ENCODE measurements at places on chromosomes 12 and 14.

DNA sequence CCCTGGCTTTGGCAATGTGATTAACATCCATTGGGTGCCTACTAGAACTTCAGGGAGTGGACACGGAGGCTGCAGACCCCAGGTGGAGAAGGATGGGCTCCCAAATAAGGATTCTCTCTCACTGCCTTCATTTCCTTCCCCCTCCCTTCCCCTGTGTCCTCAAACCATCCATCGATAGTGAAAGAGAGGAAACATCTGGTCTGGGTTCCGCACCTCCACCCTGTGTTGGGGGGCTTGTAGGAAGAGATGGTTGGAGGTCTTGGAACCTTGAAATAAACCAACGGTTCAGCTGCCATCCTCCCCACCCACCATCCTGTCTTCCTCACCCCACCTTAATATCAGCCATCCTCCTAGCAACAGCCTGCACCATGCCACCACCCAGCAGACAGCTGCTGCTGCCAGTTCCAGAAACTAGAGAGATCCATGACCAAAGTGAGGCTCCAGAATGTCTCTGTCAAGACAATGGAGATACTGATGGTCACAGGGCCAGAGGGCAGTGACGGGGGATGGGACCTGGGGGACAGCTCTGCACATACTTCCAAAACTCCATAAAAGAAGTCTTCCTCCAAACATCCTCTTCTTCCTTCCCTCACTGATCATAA, 153.1 kb upstream of the CCND2 start:
- DNase-seq: no peak

GRCh38 chr12:126998747-126999285, 1268.2 kb upstream of the TMEM132C start:
- no peak for DNase-seq

DNA sequence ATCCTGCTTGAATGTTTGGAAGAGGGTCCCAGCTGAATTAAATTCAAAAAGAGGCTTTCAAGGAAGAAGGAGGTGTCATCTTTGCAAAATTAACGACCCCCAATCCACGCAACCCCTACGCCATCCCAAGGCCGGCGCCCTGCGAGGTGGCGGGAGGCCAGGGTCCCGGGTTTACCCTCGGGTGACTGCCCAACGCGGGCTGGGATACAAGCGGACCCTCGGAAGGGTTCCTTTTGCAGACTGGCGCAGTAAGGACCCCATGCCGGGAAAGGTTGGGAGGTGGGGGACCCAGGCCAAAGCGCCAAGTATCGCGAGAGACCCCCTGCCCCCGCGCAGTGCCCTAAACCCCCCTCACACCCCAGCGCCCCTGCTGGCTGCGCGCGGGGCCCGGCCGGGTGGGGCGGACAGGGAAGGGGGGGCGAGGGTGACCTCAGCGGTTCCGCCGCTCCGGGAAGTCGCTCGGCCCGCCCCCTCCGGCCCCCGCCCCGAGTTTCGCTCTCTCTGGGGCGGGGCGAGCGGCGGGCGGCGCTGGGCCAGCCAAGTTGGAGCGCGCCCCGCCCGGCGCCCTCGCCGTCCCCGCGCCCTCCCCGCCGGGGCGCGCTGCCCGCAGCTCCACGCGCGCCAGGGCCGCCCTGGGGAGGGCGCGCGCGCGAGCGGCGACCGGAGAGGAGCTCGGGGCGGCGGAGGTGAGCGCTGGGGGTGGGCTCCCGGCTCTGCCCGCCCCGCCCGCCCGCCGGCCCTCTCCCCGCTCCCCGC, 708 bp upstream of the ZBTB42 start:
- DNase-seq: no peak

GRCh38 chr12:93868771-93869170, 191.6 kb downstream of the CRADD start:
- DNase-seq: no peak

DNA sequence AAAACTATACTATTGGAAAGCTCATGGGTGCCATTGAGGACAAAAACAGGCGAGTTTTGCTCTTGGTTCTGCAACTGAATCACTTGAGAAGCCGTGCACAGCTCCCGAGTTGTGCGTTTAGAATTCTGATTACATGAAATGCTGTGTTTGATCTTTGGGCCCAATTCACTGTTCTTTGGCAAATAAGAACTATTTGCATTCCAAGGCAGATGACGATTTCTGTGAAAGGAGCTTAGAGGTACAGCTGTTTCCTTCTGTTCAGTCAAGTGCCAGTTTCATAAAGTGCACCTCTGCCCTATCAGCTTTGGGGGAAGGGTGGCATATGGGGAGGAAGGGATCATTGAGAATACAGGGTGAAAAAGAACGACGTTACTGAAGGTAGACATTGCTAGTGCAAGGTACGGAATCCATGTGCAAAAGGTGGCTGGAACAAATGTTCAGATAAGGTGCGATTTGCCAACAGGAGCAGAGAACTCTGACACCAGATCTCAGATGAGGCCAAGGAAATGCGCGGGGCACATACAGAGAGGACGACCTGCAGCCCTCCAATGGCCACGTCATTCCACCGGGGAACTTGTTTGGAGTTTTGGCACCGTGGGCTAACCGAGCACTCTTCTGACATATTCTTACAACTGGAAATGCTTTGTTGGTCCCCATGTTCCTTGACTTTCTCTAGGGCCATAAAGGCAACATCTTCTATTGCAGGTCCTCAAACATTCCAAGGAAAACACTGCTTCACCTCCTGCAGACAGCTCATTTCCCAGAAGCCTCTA, 30.1 kb downstream of the TCHP start:
- DNase-seq: no peak

- DNase-seq: no peak
Measured at GRCh38 chr12:61991661-61992060, 268.5 kb upstream of the USP15 start.

- no peak for DNase-seq
Measured at GRCh38 chr12:22437031-22437806, 102.7 kb upstream of the ST8SIA1 start.

DNA sequence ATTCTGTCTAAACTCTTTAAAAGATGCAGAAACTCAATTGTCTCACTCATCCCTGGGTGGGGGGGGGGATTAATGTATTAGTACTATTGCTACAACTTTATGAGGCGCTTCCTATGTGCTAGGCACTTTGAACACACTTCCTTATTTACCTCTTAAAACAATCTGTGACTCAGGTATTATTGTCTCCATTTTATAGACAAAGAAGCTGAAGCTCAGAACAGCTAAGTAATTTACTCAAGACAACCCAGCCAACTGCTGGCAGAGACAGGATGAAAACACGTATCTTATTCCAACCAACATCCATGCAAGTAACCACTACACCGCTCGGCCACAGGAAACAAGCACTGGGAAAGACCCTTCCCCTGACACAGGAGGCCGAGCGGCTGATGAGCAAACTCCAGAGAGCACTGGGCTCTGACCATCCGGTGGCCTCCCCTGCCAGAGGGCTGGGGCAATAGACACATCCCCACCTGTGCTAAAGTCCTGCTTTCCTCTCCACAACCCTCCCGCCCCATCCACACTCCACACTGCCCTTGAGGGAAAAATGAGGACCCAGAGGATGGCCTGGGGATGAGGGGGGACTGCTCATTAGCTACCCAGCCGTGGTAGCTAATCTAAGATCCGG, 244.2 kb downstream of the DPF3 start:
- no peak for DNase-seq

DNA sequence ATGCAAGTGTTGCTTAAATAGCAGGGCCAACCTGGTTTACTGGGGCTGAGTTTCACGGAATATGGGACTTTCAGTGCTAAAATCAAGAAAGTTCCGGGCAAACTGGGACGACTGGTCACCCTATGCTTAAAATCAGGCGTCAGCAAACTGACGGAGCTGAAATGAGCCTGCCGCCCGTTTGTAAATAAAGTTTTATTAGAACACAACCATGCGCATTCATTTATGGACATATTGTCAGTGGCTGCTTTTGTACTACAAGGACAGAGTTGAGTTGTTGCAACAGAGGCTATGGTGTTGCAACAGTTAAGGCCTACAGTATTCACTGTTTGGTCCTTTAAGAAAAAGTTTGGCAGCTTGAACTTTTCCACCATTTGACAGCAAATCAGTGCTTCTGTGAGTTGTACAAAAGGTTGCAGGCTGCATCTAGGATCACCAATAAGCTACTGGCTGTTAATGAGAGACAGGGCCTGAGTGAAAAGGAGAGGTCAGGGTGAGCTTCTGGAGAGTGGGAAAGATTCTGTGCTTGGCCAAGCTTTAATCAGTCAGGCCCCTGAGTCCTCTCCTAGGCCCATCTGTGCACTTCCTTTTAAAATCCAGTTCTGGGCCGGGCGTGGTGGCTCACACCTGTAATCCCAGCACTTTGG, 13.3 kb downstream of the SELPLG start:
- DNase-seq: no peak

- no peak for DNase-seq
Measured at GRCh38 chr14:73887694-73888459, 1.2 kb downstream of the ZNF410 start.

DNA sequence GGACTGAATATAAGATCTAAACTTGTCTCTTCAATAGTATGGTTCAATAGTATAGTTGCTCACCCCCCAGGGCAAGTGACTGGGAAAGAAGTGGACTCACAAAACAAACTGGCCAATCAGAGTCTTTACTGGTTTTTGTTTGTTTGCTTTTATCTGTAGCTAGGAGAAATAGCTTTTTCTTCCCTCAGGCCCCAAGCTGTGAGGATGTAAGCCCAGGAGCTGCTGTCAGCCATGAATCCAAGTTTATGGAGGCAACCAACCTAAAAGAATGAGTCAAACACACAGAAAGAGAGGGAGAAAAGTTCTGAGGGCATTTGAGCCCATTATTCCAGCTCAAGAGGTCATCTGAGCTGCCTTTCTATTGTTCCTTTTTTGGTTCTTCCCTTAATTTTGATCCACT, 375.3 kb downstream of the BCAT1 start:
- DNase-seq: no peak

- peak; percentile 90 for DNase-seq
Measured at GRCh38 chr12:107645630-107646333, 39.8 kb upstream of the PWP1 start.

GRCh38 chr14:68783408-68784225, 9.2 kb downstream of the ZFP36L1 start:
- no peak for DNase-seq

DNA sequence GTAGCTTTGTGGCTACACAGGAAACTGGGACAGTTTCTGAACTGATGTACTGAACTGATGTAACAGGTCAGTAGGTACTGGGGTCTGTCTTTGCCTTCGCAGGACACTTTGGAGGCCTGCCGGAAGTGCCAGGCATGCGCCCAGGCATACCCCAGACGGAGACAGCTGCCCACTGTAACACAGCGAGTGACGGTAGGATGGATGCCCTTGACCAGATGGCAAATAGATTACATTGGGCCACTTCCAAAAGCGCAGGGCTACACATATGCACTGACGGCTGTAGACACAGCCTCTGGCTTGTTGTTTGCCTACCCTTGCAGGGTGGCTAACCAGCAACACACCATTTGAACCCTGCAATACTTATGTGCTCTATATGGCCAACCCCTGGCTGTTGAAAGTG, 94.1 kb upstream of the TMPO start:
- DNase-seq: peak; percentile 50

- no peak for DNase-seq
Measured at GRCh38 chr14:86414146-86414545, 884.2 kb downstream of the FLRT2 start.

DNA sequence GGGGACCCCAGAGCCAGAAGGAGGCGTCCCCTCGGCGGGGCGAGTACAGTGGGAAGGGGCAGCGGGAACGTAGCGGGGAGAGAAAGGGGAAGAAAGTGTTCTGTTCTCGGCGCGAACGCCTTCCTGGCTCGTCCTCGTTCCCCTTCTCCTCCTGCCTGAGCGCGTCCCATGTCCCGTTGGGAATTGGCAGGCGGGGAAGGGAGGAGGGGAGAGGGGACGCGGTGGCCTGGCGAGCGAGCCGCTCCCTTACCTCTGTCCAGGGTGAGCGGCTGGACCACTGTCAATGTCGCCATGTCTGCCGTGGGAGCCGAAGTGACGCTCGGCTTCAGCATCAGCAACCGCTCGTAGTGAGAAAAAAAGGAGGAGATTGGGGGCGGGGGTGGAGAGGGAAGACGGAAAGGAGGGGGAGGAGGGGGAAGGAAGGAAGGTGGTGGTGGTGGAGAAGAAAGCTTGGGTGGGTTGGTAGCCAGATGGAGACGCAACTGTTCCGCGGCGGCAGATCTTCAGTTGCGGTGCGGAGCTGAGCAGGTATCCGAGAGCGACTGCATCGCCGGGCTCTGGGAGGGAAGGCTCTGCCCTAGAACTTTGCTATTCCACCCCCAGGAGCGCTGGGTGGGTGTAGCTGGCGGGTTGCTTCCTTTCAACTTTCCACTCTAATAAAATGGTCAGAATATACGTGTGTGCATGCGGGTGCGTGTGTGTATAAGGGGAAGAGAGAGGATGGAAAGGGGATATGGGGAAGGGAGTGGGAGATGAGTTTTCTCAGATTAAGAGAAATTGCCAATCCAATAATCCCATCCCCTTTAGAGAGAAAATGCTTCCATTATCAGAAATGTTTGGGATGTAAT, at the start of gene LIN7A:
Gene LIN7A, minus strand, starts transcription at position 544 of the 848 bp plus-strand sequence. Its CDS starts 212 bp downstream, at position 332.
- DNase-seq: peak; percentile 90

DNA sequence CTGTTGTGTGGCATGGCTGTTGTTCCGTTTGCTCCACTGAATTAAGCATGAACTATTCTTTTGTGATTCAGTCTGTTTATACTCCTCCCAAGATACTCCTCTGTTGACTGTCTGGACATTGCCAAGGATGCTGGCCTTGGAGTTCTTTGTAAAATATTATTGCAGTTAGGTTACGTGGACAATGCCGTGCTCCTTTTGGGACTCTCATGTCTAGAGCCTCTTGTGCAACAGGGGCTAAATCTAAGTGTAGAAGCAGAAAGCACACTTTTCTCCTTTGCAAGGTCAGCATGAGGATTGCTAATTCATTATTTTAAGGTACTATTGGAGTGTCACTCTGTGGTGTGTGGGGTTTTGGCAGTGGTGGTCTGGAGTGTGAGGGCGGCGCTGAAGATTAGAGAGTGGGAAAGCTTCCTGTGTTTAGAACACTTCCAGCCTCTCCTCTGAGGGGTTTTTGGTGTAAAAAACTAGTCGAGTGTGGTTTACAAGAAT, 125.4 kb downstream of the SAMD4A start:
- no peak for DNase-seq

DNA sequence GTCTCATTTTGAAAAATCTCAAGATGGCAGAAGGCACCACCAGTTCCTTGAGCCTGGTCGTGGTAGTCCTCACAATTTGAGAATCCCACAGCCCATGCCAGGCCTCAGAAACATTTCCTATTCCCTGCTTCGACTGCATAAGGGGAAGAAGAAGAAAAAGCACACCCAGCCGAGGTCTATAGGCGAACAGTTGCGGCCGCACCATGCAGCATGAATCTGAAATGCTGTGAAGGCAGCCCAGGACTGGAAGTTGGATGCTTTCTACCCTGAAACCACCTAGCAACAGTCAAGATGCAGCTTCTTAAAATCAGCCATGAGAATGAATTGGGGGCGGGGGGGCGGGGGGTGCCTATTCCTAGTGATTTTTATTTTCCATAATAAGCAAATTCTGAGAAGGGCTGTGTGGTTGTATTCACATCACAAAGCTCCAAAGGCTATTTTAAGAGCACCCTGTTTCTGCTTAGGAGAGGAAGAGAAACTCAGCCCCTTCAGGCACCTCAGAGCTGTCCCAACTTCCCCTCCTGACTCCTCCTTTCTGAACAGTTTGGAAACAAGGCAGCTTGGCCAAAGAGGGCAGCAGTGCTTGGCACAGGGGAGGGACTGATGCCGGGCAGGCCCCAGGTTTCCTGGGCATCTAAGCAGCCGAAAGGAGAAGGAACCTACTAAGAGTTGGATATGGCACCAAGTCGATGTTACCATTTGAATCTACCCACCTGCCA, 172.5 kb upstream of the FOXN3 start:
- DNase-seq: no peak
